Hematopoietic multipotent progenitor cell treated with erythropoietin and hydrocortisone succinate and interleukin-3 and kit ligand, for 4 days (in vitro differentiated cells): ENCODE measurements at places on chromosomes 2 and 18.

DNA sequence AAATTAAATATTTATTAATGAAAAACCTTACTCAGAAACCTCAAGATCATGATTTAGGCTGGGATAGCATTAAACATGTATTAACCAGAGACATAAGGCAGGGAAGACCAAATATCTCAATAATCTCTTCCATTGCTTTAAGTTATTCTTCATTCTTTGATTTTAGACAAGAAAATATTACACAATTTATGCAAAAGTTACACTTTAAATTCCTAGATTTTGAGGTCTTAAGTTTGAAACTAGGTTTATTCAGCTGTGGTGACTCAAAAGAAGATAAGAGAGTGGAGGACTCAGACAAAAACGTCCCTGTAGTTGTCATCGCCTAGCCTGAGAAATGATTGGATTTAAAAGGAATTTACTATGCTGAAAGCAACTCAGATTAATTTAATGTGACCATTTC, 1110.3 kb downstream of the DPP10 start:
- no peak for DNase-seq

- no peak for DNase-seq
Observed at GRCh38 chr18:28126768-28127167, 50.2 kb downstream of the CDH2 start.

DNA sequence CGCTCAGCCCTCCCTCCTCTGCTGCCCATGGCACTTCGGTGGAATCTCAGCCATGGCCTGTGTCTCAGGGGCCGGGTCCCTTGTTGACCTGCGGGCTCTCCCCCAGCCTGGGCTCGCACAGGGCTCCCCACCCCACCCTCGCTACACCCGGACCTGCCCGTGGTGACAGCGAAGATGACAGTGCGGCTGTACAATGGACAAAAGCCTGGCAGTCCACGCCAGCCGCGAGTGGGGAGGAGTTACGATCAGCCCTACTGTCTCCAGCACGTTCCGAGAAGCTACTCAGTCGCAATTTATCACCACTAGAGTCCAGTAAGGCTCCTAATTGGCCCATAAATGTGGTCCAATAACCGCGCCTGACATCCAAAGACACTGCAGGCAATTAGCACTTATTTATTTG, 31.6 kb downstream of the GBX2 start:
- no peak for DNase-seq

DNA sequence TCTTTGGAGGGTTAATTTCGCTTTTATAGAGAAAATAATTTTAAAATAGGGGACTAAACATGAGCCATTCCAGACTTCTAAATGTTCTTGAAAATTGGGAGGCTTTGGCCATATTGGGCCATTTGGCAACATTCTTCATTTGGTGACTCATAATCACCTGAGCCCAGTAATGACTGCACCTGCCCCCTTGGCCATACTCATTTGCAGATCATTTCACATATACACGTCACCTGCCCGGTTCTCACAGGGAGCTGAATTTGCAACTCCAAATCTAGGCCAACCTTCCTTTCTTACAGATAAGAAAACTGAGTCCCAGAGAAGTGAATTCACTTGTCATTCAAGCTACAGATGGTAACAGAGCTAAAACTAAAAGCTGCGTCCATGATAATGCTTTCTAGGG, 289.7 kb downstream of the EPHA4 start:
- DNase-seq: no peak

DNA sequence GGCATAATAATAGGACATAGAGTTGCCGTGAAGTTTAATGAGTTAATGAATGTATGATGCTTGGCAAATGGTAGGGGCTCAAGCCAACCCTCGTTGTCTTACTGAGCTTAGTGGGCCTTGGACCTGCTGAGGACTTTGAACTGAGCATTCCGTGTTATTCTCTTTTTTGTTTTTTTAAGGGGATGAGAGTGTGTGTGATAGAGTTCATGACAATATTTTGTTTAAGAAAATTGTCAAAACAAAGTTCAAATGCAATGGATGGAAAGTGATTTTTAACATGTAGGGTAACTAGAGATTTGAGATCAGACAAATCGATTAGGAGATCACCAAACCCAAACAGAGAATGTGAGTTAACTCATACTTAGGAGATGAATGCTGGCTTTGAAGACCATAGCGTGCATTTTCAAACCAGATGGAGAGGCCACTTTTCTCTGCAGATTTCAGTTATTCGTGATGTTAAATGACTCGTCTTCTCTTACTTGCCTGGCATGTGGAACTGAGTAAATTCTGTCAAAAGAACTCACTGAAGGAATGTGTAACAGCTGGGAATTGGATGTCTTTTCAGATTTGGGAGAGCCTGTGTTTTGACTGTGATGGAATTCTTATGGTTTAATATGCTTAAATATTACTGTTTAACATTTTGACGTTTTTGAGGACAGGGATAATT, 88.7 kb downstream of the NEDD4L start:
- DNase-seq: no peak

GRCh38 chr2:176639671-176640070, 370.4 kb downstream of the MTX2 start:
- no peak for DNase-seq

DNA sequence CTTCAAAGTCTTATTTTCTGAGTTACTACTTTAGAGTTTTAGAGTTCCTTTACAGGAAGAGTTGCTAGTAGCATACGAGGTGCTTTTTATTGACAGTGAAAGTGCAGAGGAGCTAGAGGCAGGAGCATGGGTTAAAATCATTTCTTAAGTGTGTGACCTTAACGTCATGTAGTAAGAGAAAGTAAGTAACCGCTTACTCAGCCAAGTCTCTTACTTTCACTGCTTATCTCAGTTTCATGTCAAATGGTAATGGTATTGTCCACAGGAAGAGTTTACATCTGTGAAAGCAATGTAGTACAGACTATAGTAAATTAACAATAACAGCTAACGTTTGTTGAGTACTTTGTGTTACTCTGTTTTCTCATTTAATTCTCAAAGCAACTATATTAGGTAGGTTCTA, 12.6 kb downstream of the NDUFAF7 start:
- DNase-seq: no peak

GRCh38 chr2:23824777-23825212, 102.1 kb downstream of the ATAD2B start:
- DNase-seq: peak; percentile 84

- DNase-seq: peak; percentile 32
Observed at GRCh38 chr2:54107903-54108615, 7.4 kb upstream of the ACYP2 start.

DNA sequence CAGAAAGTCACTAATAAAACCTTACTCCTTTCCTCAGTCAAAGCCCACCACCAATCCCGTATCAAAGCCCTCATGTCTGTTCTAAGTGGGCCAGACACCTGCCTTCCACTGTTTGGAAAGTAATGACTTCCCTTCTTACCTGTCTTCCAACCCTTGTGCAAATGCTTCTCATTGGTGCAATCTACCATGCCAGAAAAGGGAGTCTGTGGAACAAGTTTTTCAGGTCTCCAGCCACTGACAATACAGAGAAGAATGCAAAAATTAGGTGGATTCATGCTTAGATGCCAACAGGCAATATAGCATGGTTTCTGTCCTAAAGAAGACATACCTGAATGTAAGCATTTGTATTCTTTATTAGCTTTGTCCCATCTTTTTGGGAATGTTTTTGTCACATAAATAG, 1140.6 kb upstream of the LRRTM1 start:
- DNase-seq: no peak

- DNase-seq: no peak
Observed at GRCh38 chr2:62545261-62545660, 39.3 kb upstream of the TMEM17 start.
